ENCODE measurements at places on chromosomes 13 and 19. TPM values are rescaled to one million over a fixed set of nuclear protein-coding genes. Genes with fewer than 3 reads are reported as not detected.

DNA sequence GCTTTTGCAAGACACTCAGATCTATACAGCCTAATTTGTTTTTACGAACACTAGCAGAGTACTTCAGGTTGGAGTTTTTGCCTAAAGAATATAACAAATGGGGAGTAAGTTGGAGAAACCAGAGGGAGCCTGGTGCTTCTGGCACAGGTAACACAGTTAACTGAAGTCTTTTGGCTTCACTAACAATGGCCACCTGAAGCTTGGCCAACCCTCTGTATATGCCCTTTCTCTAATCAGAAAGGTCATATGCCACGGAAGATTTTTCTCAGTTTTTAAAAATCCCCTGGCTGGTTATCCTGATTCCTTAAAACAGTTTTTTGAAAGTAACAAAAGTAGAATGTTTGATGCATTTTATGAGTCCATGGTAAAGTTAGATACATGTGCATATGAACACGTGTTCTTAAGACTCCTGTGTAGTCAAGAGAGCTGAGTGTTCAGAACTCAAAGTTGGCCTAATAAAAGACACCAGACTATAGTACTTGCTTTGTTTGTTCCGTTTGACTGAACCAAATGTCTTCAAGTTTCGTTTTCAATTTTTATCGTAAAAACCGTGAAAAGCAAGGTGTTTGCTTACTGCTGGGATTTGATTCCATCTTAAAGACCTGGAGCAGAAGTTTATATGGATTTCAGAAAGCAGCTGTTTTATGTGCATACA, 137.5 kb downstream of the KCNRG start:
- DNase-seq = no peak

DNA sequence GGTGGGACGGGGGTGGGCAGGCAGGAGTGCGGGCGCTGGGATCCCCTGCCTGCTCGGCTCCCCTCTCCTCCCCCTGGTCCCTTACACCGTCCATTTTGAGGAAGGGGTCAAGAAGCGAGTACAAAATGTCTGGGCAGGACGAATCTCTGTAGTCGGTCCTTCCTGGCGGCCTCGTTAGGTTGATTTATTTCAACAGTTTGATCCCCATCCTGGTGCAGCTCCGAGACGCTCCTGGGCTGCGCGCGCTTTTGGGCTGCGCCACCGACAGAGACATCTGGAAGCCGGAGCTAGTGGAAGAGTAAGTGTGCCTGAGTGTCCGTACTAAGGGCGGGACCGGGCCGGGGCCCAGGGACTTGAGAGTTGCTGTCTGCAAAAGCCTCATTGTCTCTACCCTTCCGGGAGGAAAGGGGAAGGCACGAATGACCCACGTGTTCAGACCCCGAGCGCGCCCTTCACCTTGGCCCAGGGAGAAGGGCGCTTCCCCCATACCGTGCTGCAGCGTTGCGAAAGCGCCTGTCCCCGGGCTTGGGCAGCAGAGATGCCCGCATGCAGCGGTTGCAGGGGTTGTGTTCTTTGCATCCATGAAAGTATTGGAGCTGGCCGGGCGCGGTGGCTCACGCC, 1.8 kb downstream of the ZNF114 start:
- DNase-seq = peak; percentile 29

DNA sequence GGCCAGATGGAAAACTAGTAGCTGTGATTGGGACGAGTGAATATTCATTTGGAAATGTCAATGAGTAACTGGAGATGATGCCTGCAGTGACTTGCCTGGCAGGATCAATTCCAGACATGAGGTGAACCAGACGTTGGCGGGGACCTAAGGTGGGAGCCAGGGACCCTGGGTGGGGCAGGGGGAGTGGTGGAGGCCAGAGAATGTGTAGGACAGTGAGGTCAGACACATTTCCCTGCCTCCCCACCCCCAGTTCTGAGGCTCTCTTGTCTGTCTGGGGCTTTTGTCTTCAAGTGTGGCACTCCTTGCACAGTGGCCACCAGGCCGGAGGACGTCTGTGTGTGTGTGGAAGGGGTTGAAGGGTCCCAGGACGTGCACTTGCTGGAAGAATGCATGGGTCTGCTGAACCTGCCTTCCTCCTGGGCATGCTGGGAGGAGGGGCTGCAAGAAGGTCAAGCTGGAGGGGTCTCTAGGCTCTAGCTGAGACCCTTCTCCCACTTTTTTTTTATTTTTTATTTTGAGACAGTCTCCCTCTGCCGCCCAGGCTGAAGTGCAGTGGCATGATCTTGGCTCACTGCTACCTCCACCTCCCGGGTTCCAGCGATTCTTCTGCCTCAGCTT, 51.6 kb downstream of the CHST8 start:
- DNase-seq = no peak

- no peak for DNase-seq
These were observed 42.2 kb upstream of the EPHX3 start for GRCh38 chr19:15274477-15274876.

DNA sequence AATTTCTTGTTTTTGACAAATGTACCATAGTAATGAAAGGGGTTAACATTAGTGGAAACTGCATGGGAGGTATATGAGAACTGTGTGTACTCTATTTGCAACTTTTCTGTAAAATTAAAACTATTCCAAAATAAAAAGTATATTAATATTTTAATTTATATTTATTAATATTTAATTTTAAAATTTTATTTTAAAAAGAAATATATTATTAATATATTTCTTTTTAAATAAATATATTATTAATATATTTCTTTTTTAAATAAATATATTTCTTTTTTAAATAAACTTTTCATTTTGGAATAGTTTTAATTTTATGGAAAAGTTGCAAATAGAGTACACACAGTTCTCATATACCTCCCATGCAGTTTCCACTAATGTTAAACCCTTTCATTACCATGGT, 101.1 kb upstream of the SLC7A1 start:
- no peak for DNase-seq

DNA sequence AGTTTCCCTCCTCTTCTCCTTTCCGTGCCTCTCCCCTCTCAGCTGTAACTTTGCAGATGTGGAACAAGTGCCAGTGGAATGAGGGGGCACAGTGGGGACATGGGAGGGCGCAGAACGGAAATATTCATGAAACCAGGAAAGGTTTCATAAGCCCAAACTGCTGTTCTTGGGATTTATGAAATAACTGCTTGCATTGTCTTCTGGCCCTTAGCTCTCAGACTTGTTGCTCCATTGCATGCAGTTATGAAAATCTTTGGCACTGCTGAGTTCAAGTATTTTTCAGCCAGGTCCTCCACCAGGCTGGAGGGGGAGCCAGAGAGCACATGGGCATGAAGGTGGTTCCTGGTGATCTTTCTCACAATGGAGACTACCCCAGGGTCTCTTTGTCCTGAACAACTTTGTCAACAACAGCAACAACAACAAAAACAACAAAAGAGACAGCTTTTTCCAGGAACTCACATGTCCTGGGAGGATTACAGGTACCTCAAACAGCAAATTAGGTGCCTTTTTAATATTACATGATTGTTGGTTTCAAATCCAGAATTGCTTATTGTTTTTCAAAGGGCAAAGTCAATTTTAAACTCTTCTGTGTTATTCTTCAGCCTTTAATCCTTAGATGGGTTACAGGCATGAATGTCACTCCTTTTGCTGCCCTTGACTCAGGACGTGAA, 1.5 kb downstream of the RGCC start:
- DNase-seq = no peak

DNA sequence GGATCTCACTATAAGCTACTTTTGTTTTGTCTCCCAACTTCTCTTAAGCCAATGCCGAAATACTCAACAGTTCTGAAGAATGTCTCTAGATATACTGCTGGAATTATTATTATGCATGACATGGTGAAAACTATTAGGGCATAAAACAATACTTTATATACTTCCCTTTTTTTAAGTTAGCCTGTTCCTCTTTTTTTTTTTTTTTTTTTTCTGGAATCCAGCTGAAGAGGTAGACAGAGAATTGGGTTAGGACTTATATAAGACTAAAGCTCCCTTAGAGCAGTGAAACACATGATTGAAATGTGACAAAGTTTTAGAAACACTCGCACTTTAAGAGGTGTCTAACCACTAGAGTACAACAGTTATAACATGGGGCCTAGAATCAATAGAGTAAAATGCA, 850.9 kb upstream of the PCDH9 start:
- DNase-seq = no peak

DNA sequence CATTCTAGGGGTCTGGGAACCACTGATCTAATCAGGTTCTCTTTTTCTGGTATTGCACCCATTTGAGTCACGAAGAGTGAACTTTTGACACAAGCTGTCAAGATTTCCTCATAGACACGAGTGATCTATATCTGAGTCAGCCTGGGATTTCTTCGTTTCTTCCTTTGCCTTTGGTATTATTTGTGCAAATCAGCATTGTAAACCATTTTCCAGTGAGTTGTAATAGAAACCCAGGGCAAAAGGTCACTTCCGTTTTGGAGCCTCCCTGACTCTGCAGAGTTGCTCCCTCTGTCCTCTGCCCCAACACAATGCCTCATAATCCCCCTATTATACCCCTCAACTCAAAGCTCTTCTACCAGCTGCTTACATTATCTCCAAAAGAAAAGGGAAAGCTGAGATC, 615.1 kb downstream of the EFNB2 start:
- no peak for DNase-seq

DNA sequence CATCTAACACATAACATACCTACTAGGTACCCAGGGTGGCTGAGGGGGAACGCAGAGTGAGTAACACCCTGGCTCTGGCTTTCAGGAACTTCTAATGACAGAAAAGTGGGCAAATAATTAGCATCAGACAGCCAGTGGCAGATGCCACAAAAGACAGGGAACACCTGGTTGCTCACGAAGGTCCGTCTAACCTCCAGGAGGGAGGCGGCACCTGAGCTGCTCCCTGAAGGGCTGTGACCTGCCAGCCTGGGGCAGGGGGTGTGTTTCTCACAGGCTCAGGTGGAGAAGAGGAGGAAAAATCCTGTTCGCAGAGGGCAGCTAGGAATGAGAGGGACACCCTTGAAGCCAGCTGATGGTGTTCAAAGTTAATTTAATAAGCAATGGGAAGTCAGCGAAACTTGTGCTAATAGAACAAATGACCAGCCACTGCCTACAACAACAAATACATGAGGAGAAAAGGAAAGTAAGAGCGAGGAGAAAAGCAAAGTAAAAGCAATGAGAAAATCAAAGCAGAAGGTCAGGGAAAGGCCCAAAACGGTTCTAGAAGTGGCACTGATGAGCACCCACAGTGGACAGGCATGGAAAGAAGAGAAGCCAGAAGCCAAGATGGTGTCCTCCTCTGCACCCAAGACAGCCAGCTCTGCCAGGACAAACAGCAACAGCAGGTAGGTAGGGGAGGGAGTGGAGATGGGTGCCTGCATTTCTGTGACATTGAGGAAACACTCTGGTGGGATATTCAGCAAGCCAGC, 87.3 kb downstream of the STK24 start:
- DNase-seq = no peak

DNA sequence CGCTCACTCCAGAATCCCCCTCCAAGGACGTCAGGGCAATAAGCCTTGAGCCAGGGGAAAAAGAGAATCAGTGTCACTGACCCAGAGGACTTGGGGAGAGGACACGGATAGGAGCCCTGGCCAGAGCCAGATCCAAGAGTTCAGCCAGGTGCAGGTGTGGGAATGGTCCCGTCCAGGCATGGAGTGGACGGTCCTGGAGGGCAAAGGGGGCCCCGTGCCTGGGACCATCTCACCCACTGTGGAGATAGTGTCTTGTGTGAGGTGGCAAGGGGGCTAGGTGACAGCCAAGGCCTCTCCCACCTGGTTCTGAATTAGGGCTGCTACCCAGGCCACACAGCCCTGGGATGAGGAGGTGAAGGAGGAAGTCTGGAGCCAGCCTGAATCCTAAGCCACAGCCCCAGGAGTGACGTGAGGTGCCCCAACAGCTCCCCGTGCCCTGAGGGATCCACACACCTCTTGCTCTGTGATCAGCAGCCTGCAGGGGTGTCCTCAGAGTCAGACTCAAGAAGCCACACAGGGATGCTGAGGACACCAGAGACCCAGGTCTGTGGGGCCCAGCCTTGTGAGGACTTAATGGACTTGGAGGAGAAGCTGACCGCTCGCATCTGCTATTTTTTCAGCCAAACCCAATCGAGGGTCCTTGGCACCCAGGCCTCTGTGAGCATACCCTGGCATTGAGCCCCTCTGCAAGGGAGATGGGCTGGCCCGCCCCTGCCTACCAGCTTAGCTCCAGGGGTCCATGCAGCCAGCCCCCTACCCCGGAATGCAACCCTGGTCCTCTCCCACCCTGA, 16.4 kb upstream of the ZNF14 start:
- no peak for DNase-seq

The IRGC gene
- not detected for total RNA-seq

DNA sequence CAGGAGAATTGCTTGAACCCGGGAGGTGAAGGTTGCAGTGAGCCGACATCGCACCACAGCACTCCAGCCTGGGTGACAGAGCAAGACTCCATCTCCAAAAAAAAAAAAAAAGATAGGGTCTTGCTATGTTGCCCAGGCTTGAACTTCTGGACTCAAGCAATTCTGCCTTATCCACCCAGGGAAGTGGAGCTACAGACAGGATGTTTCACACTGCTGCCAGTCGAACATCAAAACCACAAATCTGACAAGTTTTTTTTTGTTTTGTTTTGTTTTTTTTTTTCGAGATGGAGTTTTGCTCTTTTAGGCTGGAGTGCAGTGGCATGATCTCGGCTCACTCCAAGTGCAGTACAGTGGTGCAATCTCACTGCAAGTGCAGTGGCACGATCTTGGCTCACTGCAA, 10.8 kb downstream of the XPO4 start:
- DNase-seq = no peak

- DNase-seq = no peak
These were observed 13.7 kb upstream of the ZSCAN1 start for GRCh38 chr19:58020129-58020528.

Data from progenitor cell of endocrine pancreas (in vitro differentiated cells).